ENCODE measurements at places on chromosomes 4 and X.

GRCh38 chrX:135112096-135112729 lies 8.1 kb downstream of the ETDB start:
- peak; percentile 27 for DNase-seq

DNA sequence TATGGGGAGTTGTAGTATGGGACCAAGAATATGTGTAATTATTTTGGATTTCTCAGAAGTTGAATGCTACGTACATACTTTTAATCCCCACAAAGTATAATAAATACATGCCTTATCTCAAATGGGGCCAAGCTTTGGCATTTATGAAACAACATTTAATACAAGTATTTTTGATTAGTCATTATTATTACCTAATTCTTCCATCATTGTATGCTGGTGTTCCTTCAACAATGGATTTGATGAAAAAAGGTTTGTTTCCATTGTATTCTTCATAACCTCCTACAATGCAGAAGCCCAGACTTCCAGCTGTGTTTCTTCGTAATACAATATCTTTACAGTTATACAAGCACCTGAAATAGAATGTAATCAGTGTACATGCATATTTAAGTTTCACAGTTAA lies 83.8 kb downstream of the FIP1L1 start:
- no peak for DNase-seq

GRCh38 chr4:111630705-111631104 lies 514.5 kb upstream of the FAM241A start:
- no peak for DNase-seq

DNA sequence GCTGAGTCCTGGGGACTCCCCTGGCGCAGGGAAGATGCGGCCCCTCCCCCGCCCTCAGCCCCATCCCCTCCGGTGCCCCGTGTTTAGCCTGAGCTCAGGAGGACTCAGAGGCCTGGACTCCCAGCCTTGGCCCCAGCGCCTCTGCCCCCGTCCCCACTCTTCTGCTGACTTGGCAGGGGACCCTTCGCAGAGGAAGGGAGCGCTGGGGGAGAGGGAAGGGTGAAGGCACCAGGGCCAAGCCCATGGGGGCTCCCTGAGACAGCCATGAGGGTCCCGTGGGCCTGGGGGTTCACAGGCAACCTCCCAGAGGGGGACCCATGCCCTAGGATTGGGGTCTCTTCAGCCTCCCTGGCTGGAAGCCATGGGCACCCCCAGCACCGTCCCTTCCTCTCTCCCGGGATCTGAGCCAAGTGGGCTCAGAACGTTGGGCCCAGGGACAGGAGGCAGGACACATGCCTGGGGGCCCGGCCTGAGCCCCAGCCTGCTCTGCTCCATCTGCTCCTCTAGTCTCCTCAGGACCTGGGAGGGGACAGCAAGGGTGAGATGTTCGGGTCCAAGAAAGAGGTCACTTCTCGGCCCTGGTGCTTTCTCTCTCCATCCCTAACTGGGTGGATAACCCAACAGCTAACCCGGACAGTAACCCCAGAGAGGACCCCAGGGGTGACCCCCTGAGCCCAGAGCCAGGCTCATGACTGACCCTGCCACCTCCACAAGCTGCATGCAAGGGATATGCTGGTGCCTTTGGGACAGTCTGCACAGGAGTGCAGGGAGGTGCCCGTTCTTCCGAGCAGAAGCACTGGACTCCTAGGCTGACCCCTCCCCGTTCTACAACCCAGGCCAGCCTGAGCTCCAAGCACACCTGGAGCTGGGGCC lies 1.5 kb upstream of the CPLX1 start:
- no peak for DNase-seq
